ENCODE measurements at places on chromosomes 4 and X. TPM values are rescaled to one million over a fixed set of nuclear protein-coding genes. Genes with fewer than 3 reads are reported as not detected.

SPATA18 gene
- 2.6 TPM for polyA plus RNA-seq

RAB9B gene
- 0.64 TPM for polyA plus RNA-seq

COL25A1 gene
- polyA plus RNA-seq, result 0.15 TPM

TMEM154 gene
- polyA plus RNA-seq, result 0.69 TPM

MAGEH1 gene
- 5.4 TPM for polyA plus RNA-seq

GNRHR gene
- polyA plus RNA-seq, result not detected

OTUD6A gene
- not detected for polyA plus RNA-seq

ALAS2 gene
- not detected for polyA plus RNA-seq

POU4F2 gene
- polyA plus RNA-seq, result not detected

HOPX gene
- 2.5 TPM for polyA plus RNA-seq
